Type B pancreatic cell (in vitro differentiated cells): ENCODE measurements at places on chromosomes 13 and 19. TPM values are rescaled to one million over a fixed set of nuclear protein-coding genes. Genes with fewer than 3 reads are reported as not detected.

Gene NXNL1
- total RNA-seq: not detected in 2 replicates

- no peak for DNase-seq
Observed at GRCh38 chr19:10854350-10855089, 6.3 kb downstream of the C19orf38 start.

- DNase-seq: no peak
Observed at GRCh38 chr13:72071713-72072112, 204.7 kb upstream of the DACH1 start.

DNA sequence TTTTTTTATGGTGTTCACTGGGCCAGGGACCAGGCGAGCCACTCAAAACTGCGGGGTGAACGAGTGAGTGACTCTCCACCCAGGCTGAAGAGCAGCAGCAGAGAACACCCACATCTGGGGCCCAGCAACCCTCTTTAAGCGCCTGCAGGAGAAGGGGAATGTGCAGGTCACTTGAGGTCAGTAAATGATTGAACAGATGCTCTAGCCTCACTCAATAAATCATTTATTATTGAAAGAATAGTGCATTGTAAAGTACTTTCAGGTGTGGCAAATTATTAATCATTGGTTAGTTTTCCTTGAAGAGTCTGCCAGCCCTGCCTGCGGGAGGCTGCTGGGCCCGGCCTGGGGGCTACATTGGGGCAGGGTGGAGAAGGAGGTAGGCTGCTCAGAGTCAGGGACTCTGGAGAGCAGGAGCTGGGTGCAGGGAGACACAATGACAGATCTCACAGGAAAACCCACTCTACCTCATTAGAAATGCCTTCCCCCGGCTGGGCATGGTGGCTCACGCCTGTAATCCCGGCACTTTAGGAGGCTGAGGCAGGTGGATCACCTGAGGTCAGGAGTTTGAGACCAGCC lies 42.5 kb downstream of the ABCC4 start:
- no peak for DNase-seq

Gene LILRB5
- not detected in 2 replicates for total RNA-seq

- peak; percentile 96 for DNase-seq
Observed at GRCh38 chr19:12139885-12140544, at the start of gene ZNF20. TSS of gene ZNF20 (minus strand) at chr19:12140350. CDS start at chr19:12140182, 168 bp downstream.

DNA sequence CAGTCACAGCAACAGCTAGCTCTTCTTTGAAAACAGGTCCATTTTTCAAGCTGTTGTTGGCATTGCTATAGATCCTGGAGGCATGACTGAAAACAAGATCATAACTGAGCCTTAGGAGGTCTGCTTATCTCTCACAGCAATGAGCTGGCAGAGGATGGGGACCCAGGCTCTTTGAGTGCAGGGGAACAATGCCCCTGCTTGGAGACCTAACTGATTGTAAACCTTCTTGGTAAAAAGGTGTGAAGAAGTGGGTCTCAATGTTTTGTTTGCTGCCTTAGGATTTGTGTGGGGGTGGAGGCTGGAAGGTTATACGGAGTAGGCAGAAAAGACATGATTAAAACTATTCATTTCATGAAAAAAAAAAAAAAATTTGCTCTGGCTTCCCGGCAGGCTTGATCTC lies 94.6 kb downstream of the EFNB2 start:
- DNase-seq: no peak

DNA sequence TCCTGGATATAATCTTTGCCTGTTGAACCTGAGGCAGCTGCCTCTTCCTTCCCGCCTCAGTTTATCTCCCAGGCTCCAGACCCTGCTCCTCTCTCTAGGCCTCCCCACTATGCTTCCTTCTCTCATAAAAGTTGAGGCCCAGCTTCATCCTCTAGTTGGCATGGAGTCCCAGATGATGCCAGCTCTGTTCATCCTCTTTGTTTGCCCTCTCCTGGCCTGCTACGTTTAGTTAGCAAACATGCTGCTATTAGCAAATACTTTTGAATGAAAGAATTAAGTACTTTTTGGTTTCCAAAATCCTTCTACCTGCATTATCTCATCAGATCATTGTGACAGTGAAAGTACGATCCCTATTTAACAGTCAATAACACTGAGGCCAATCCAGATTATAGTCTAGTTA lies 472.5 kb downstream of the COG6 start:
- DNase-seq: no peak

DNA sequence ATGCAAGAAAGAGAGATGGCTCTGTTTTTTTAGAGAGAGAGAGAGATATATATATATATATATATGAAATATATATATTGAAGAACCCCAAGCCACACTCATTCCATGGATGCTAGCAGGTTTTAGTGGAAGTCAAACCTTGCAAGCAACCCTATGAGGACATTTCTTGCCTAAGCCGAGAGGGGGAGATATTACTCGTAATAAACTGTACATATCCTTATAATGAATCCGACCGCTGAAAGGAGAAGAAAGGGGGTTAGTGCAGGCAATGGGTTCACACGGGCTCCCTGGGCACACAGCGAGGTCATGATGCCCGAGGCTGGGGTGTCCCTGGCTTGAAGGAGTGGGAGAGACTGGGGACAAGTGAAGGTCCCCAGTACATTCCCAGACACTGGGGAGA lies 78.3 kb downstream of the IER2 start:
- no peak for DNase-seq

GRCh38 chr19:36026091-36026876 lies 6.4 kb downstream of the CLIP3 start:
- no peak for DNase-seq

Gene TEAD2
- 28.9 and 116 TPM in 2 replicates for total RNA-seq

GRCh38 chr19:3193256-3194105 lies 7.8 kb downstream of the NCLN start:
- no peak for DNase-seq

Gene LRP3
- total RNA-seq: 24.2 and 49.6 TPM in 2 replicates
